ENCODE measurements at places on chromosomes 13 and 19.

- no peak for DNase-seq
Measured at GRCh38 chr13:77891041-77891440, 27.6 kb downstream of the EDNRB start.

GRCh38 chr19:14550201-14550754, 20.9 kb downstream of the TECR start:
- peak; percentile 62 for DNase-seq

GRCh38 chr19:38036707-38037611, 130.0 kb downstream of the SIPA1L3 start:
- DNase-seq, result no peak

GRCh38 chr19:42176990-42177685, 40.3 kb downstream of the DEDD2 start:
- DNase-seq, result peak; percentile 85

GRCh38 chr19:43306097-43306496, 36.8 kb upstream of the PSG9 start:
- no peak for DNase-seq

GRCh38 chr13:50224534-50224933, 209.3 kb downstream of the KCNRG start:
- peak; percentile 71 for DNase-seq

- peak; percentile 48 for DNase-seq
Measured at GRCh38 chr19:36032251-36033104, at the start of gene CLIP3. Gene CLIP3, minus strand, starts transcription at chr19:36032873. Its CDS starts 516 bp downstream, at chr19:36032357.

- no peak for DNase-seq
Measured at GRCh38 chr13:23025864-23026608, 154.7 kb upstream of the SGCG start.

- no peak for DNase-seq
Measured at GRCh38 chr13:113129480-113129879, 6.9 kb downstream of the F10 start.

GRCh38 chr19:42052241-42052863, 17.7 kb downstream of the GRIK5 start:
- DNase-seq, result no peak

GRCh38 chr19:49987159-49987698, 26.3 kb upstream of the SIGLEC11 start:
- peak; percentile 87 for DNase-seq
